ENCODE measurements at places on chromosomes 7 and 10.

- no peak for DNase-seq
Observed at GRCh38 chr10:49837685-49838084, 75.6 kb upstream of the OGDHL start.

DNA sequence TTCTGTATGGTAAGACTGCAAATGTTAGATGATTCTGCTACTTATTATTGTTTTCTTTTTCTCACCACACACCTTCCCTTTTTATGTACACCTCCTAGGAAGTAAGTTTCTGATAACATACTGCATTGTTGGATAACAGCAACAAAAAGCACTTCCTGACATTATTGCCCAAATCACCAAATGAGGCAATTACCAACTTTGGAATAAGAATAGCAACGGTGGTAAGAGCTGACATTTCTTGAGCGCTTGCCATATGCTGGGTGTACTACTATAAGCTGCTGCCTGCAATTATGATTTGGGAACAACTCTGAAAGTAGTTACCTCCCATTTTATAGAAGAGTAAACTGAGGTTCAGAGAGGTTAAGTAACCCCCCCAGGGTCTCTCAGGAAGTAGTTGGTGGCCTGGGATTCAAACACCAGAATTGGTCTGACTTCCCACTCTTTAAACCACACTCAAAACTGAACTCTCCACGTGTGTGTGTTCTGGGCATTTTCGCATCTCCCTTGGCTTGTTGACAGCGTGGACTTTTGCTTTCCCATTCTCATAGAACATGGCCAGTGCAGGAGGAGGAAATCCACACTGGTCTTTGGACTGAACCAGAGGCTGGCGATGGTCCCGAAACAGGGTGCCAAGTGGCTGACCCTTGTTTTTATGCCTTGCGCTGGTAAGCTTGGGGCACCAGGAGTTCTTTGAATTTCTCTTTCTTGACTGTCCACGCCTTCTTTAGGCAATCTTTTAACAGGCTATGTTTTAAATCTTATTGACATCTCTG lies 71.4 kb downstream of the TCF7L2 start:
- DNase-seq = no peak

- DNase-seq = no peak
Observed at GRCh38 chr7:131325179-131325840, 2.4 kb upstream of the MKLN1 start.

- DNase-seq = no peak
Observed at GRCh38 chr7:103640031-103640779, 194.2 kb upstream of the SLC26A5 start.

GRCh38 chr7:1043552-1044188 lies 676 bp upstream of the GPR146 start:
- no peak for DNase-seq

DNA sequence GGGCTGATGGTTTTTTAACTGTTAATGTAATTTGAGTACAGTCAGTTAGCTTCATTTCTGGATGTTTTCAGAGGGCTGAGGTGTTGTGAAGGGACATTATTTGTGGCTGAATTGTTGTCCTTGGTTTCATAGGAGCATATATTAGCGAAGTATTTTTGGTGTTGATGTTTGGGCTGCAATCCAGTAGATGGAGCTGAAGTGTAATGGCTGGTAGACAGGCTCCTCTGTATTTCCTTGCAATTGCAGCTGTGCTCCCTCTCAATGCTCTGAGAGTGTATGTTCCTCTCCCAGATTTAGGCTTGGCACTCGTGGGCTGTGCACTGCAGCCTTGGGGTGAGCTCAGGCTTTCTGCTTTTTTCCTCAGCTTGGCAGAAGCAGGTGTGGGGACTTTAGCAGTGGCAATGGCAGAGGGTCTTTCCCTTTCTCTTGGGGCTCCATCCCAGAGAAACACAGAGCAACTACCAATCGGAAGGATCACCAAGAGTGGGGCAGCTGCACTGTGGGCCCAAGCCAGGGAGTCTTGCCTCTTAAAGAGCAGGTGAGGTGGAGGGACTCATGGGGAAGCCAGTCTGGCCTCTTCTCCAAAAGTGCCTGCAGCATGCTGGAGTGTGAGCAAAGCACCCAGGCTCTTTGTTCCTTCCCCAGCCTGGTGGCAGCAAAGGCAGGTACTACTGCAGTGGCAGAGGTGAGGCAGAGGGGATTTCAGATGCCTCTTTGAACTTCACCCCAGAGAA lies 544.4 kb downstream of the SH2D4B start:
- no peak for DNase-seq

DNA sequence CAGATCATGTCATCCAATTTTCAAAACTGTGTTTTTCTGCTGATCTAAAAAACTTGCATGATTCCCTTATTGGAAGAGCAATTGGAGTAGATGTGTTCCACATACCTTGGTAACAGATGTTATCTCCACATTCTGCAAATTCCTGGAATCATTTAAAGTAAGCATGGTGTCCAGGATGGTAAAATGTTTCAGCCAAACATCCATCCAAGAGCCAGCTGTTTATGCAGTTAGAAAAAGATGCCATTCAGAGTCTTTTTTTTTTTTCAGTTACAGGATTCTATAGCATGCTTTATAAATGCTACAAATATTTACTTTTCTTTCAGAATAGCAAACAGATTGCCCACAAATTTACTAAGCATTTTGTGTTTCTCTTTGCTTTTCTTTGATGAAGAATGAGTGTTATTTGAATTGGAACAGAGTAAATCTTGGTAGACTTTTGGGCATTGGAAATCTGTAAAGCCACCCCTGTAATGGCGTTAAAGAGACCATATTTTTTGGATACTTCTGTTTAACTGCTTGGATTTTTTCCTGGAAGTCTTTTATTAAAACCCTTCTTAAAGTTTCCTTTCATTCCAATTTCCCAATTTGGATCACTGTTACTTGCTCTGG lies 149.8 kb downstream of the GNAT3 start:
- DNase-seq = no peak

DNA sequence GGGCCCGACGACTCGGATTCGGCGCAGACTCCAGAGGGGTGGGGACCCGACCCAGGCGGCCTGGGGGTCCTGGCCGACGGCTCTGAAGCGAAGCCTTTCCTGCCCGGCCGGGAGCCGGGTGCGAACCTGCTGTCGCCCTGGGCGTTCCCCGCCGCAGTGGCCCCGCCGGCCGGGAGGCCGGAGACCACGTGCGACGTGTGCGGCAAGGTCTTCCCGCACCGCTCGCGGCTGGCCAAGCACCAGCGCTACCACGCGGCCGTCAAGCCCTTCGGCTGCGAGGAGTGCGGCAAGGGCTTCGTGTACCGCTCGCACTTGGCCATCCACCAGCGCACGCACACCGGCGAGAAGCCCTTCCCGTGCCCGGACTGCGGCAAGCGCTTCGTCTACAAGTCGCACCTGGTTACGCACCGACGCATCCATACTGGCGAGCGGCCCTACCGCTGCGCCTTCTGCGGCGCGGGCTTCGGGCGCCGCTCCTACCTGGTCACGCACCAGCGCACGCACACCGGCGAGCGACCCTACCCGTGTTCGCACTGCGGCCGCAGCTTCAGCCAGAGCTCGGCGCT lies 15.4 kb downstream of the ZNF316 start:
- DNase-seq = no peak

DNA sequence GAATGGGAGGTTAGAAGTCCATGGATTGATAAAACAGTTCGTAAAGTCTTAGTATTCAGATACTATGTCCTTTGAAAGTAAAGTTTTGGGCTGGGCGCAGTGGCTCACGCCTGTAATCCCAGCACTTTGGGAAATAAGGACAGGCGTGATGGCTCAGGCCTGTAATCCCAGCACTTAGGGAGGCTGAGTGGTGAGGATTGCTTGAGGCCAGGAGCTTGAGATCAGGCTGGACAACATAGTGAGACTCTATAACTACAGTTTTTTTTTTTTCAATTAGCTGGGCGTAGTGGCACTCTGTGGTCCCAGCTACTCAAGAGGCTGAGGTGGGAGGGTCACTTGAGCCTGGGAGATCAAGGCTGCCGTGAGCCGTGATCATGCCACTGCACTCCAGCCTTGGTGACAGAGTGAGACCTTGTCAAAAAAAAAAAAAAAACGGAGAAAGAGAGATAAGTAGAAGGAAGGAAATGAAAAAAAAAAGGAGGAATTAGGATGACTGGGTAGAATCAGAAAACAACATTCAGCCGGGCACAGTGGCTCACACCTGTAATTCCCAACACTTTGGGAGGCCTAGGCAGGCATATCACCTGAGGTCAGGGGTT lies 25.7 kb upstream of the AGFG2 start:
- no peak for DNase-seq

DNA sequence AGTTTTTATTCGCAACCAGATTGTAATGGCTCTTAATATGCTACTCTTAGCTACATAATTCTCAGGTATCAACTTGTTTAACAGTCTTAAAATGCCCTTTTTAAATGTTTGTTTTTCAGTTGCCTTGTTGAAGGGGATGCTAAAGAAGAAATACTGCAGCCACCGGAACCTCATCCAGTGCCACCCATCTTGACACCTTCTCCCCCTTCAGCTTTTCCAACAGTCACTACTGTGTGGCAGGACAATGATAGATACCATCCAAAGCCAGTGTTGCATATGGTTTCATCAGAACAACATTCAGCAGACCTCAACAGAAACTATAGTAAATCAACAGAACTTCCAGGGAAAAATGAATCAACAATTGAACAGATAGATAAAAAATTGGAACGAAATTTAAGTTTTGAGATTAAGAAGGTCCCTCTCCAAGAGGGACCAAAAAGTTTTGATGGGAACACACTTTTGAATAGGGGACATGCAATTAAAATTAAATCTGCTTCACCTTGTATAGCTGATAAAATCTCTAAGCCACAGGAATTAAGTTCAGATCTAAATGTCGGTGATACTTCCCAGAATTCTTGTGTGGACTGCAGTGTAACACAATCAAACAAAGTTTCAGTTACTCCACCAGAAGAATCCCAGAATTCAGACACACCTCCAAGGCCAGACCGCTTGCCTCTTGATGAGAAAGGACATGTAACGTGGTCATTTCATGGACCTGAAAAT lies 69.5 kb upstream of the RSBN1L start:
- DNase-seq = no peak

All from stimulated activated CD8-positive, alpha-beta memory T cell treated with anti-CD3 and anti-CD28 coated beads, Interleukin-15, amount 100 ng/mL, for 4 hours (primary cell).